ENCODE measurements at places on chromosomes 3 and 15. TPM values are rescaled to one million over a fixed set of nuclear protein-coding genes. Genes with fewer than 3 reads are reported as not detected.

DNA sequence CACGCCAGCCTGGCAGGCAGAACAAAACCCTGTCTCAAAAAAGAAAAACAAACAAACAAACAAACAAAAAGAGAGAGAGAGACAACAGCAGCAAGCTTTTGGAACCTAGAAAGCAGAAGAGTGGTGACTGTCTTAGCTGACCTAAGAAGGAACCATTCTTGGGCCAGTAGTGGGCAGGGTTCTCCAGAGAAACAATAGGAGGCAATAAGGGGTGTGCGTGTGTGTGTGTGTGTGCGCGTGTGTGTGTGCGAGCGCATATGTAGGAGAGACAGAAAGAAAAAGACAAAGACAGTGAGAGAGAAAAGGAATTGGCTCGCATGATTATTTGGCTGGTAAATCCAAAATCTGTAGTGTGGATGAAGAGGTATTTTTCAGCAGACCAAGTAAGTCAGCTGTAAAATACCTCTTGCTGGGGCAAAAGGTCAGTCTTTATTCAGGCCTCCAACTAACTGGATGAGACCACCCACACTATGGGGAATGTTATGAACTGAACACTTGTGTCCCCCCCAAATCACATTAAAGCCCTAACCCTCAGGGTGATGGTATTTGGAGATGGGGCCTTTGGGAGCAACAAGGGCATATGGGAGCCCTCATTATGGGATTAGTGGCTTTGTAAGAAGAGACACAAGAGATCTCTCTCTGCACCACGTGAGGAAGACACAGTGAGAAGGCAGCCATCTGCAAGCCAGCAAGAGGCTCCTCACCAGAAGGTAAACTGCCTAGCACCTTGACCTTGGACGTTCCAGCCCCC lies 15.1 kb upstream of the BLM start:
- no peak for DNase-seq

GRCh38 chr3:184887574-184887973 lies 75.6 kb downstream of the VPS8 start:
- DNase-seq, result no peak

DNA sequence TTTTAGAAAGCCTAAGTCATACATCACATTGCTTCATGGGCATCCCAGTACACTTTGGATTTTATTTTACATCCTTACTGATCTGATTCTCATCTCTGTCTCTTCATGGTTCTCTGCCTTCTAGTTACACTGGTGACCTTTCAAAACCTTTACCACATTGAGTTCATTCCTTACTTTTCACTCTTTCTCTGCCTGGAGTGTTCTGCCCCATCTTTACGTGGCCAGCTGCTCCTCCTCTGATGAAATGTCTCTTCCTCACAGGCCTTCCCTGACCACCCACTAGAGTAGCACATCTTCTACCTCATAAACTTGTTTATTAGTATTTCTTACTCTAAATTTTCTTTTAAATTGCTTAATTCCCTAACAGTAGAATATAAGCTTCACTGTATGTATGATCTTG lies 17.7 kb downstream of the CTNNB1 start:
- no peak for DNase-seq

DNA sequence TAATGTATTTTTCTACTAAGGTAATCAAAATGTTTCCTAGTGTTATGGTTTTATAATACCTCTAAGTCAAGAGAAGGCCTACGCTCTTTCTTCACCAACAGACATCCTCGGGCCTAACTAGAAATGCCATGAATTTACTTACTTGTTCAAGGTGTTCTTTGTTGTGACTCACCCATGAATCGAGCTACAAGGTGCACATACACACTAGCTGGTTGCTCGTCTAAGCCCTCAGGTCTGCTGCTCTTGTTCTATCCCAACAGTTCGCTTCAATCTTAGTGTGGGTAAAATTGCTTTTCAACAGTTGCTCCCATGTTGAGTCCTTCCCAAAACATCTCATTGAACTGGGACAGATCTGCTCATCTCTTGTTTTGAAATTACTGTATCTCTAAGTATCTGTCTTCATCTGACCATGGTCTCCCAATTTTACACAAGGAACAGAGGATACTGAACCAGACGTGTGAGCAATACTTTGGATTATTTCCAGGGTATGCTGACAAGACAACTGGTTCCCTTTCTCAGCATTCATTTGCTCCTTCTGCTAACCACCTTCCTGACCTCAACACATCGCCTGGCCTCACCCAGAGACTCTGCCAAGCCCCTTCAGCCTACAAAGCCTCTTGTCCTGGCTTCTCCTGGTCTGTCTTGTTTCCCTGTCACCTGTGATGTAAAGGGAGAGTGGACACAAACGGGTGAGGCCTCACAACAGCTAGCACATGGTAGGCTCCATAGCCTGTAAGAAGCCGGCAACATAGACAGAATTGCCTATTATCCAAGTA lies 84.2 kb downstream of the NEDD4 start:
- no peak for DNase-seq

DNA sequence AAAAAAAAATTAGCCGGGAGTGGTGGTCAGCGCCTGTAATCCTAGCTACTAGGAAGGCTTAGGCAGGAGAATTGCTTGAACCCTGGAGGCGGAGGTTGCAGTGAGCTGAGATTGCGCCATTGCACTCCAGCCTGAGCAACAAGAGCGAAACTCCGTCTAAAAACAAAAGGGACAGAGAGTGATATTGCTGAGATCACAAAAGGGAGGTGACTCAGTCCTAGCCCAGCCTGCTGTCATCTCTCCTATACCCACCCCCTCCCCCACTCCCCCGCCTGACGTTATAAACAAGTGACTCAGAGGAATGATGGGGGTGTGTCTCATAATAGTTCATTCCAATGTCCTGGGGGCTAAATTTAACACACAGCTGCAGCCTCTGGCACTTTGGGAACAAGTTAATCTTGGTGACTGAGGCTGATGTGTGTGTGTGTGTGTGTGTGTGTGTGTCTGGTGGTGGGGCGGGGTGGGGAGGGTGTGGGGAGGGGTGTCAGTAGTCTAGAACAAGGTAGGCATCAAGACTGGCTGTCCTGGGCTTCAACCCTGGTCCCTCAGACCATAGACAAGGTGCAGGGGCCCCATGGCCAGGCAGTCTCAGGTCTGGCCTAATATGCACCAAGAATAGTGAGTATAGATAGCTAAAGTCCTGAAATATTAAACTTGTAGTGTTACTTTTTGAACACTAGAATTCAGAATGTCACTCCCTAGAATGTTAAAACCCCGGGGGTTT lies 1.3 kb upstream of the KLHL40 start:
- DNase-seq, result peak; percentile 87

DNA sequence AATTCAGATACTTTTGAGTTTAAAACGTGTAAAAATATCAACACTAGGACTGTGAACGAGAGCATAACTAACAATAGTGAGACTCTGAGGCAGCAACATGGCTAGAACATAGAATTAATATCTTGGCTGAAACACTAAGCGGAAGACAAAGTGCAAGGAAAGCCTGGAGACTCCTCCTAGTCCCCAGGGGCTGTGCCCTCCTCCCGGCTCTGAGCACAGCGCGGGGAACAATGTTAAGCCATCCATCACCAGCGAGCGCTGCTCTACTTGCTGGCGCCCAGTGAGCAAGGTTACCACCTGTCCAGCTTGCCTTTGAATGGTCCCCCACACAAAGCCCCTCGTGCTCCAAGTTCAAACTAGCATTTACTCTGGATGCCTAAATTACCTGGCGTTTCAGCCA lies 436.9 kb downstream of the FOXP1 start:
- no peak for DNase-seq

- DNase-seq, result no peak
Measured at GRCh38 chr3:61812517-61812916, 251.1 kb downstream of the PTPRG start.

GRCh38 chr15:95044745-95045417 lies 813.5 kb downstream of the MCTP2 start:
- no peak for DNase-seq

GRCh38 chr15:23529891-23530290 lies 35.6 kb upstream of the MKRN3 start:
- no peak for DNase-seq

DNA sequence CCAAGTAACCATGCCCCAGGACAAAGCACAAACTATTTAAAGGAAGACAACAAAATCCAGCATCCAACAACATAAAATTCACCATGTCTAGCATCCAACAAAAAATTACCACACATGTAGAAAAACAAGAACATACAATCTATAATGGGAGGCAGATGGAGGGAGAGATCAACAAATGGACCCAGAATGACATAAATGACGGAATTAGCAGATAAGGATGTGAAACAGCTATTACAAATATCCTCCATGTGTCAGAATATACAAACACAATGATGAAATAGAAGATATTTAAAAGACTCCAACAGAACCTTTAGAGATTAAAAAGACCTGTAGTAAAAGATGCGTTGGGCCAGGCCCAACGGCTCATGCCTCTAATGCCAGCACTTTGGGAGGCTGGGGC lies 10.8 kb downstream of the LYSMD4 start:
- DNase-seq, result no peak

DNA sequence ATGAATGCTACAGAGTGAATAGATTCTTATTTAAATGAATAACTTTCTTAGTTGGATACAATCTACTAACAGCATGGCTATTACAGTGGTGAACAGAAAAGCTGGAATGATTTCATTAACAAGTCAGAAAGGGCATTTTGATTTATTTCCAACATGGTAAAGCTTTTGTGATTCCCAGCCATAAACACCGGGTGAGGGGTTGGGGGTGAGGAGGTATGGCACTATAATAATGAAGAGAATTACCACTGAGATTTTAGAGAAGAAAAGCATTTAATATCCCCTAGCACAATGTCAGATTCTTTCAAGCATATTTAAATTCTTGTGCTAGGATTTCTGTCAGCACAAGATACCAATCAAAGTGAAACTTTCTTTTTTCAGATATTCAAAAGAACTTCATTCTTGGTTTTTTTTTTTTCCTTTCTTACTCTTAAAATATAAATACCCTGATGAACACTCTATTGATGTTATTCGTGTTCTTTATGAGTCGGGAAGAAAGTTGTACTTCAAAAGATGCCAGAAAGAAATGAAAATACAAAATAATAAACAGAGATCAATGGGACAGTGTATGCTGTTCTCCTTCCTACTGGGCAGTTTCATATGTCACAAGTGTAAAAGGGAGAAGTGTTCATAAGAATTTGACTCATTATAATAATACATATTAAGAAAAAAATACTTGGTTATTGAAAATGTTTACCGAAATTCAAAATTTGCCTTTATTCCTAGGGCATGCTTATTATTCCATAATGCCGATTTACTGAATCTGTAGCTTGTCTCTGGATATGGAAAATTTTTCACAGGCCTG lies 522.8 kb downstream of the CADM2 start:
- DNase-seq, result no peak

GRCh38 chr3:114404590-114404989 lies 110.8 kb downstream of the TIGIT start:
- DNase-seq, result no peak

DNA sequence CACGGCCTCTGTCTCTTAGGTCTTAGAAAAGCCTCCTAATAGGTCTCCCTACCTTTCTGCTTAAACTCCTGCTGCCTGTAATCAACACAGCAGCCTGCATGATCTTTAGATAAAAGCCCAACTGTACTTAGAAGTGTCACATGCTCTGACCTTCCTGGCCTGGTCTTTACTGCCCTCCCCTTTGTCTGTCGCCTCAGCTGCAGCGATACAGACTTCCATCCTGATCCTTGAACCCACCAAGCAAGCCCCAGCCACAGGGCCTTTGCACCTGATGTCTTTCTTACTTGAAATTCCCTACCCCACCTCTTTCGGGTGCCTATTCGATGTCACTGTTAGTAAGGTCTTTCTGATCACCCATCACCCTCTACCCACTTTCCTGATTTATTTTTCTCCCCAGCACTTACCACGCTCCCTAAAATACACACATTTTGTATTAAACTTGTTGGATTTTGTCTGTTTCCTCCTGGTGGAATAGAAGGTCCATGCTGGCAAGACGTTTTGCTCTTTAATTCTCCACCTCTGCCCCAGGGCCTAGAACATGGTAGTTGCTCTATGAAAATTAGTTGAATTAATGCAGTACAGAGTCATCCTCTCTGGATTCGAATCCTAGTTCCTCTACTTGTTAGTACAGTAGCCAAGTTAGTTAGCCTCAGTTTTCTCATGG lies 51.1 kb downstream of the AQP9 start:
- DNase-seq, result no peak

GRCh38 chr3:64388886-64389285 lies 163.6 kb upstream of the PRICKLE2 start:
- no peak for DNase-seq

DNA sequence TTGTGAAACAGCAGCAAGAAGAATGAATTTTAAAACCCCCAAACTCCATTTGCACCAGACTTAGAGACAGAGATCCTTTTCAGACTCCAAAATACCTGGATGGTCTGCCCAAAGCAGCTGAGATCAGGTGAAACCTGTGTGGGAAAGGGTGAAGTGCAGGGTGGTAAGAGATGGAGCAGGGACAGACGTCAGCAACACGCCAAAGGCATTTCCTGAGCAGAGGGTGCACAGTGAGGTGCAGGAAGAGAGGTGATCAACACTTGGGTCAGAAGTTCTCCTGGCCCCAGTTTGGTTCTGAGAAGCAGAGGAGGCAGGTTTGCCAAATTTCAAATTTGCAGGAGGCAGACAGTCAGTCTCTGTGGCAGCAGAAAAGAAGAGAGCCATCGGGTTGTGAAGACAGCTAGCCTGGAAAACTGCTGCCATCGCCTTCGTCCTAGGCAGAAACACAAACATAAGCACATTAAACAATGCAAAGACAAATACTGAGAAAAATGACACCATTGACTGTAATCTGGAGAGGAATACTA lies 9.8 kb downstream of the CCR4 start:
- peak; percentile 60 for DNase-seq

DNA sequence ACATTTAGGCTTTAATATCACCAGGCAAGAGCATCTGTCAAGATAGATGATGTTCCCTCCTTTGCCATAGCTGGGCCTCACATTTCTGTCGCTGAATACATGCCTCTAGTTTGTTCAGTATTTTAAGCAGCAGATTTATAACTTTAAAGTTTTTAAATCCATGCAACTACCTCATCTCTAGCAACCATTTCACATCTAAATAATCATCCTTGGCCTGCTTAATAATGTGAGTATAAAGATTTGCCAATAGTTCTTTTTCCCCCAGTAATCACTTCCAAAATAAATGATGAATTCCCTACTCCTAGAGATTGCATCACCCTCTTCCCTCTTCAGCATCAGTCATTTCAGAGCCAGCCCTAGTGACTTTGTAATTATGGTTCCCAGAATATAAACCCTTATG lies 36.2 kb upstream of the FILIP1L start:
- DNase-seq, result no peak

Gene A4GNT
- not detected for total RNA-seq

Gene LSM3
- total RNA-seq, result 22.1 TPM

Gene ATP13A5
- not detected for total RNA-seq

Gene UBAP1L
- 2.4 TPM for total RNA-seq

Gene ISL2
- total RNA-seq, result 0.15 TPM

Gene MASP1
- total RNA-seq, result not detected

Gene GLT8D1
- total RNA-seq, result 36.9 TPM

Gene CPLX3
- total RNA-seq, result not detected

Gene COL6A6
- not detected for total RNA-seq
